ENCODE measurements at places on chromosomes 2 and 18.

DNA sequence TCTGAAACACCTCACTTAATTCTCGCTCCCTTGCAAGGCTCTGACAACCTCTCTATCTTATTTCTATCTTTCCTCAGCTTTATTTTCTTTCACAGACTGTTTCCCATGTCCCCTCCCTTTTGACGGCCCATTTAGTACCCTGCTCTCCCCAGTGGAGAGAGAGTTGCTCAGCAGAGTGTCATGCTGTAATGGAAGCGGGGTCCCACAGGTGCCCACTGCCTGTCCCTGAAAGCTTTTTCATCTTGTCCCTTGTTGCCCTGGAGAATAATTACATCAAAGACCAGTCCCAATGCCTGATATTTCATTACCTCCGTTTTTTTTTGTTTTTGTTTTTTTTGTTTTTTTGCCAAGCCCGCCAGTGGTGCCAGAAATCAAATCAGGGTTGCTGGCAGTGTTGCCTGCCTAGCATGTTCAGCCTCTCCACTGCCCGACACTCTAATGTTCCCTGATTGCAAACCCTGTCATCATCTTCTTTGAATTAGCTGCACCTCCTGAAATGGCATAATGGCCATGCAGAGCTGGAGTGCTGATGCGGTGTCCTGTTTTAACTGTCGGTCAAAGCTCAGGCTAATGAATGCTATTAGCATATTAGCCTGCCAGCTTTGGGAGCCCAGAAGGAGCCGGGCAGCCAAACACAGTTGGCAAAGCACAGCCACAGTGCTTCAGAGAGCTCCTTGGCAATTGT lies 71.2 kb upstream of the CAVIN2 start:
- no peak for DNase-seq

- DNase-seq, result peak; percentile 58
Observed at GRCh38 chr18:6610466-6610865, 119.0 kb upstream of the ARHGAP28 start.

DNA sequence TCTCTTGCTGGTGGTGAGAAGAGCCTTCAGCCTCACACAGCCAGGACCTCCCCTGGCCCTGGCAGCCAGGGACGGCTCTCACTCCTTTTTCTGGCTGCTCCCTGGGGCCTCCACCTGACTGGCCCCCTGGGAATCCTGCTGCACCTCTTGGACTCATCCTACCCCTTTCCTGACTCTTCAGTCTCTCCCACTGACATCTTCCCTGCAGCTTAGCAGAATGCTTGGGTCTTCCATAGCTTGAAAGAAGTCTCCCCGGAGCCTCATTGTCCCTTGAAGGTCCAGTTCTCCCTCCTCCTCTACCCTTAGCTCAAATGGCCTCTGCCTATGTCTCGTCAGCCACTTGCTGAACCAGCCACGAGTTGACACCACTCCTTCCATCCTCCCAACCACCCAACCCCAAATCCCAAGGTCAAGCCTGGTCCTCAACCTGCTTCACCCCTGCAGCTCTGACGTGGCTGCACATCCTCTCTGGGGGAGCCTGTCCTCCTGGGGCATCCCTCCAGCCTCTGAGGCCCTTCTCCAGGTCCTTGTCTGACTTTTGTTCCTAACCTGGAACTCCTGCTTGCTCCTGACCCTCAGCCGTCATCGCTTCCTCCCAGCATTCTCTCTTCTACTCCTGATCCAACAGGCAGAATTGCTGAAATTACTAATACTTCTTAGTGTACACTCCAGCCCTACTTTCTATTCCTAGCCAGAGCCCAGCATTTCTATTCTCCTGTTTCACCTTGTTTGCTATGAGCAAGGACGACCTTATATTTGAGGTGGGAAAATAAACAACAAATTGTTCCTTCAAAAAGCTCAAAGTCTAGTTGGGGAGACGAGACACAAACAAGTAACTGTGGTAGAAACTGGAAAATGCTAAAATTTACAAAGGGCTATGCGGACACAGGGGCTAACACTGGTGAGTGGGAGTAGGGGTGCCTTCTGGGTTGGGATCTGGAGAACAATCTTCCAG lies 68.7 kb upstream of the MGAT4A start:
- no peak for DNase-seq

- DNase-seq, result no peak
Observed at GRCh38 chr18:38619129-38619528, 1053.5 kb upstream of the CELF4 start.

Data from fibroblast of skin of back (primary cell).